ENCODE measurements at places on chromosomes 11 and 22.

DNA sequence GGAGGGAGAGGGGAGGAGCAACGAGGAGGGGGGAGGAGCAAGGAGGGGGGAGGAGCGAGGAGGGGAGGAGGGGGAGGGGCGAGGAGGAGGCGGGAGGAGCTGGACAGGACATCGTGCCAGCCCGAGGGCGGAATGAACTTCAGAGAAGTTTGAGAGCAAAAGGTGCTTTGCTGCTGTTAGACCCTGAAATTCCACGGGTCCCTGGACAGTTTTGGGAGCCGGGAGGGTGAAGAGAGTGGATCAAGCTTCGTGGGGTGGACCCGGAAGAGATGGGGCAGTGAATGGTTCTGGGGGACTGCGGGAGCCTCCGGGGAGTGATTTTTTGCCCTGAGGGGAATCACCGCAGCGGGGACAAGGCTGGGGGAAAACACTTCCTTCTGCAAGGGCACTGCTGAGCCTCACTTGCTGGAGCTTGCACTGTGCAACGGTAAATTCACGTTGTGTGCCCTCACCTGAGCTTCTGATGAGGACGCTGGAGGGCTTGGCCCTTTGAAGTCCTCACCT lies 10.7 kb upstream of the NLRP6 start:
- DNase-seq, result no peak

GRCh38 chr11:5203366-5203765 lies 2.9 kb upstream of the OR51V1 start:
- DNase-seq, result no peak

- DNase-seq, result no peak
Measured at GRCh38 chr22:27251563-27251962, 550.0 kb downstream of the MN1 start.

- no peak for DNase-seq
Measured at GRCh38 chr11:111826322-111826950, 44.9 kb downstream of the ALG9 start.

DNA sequence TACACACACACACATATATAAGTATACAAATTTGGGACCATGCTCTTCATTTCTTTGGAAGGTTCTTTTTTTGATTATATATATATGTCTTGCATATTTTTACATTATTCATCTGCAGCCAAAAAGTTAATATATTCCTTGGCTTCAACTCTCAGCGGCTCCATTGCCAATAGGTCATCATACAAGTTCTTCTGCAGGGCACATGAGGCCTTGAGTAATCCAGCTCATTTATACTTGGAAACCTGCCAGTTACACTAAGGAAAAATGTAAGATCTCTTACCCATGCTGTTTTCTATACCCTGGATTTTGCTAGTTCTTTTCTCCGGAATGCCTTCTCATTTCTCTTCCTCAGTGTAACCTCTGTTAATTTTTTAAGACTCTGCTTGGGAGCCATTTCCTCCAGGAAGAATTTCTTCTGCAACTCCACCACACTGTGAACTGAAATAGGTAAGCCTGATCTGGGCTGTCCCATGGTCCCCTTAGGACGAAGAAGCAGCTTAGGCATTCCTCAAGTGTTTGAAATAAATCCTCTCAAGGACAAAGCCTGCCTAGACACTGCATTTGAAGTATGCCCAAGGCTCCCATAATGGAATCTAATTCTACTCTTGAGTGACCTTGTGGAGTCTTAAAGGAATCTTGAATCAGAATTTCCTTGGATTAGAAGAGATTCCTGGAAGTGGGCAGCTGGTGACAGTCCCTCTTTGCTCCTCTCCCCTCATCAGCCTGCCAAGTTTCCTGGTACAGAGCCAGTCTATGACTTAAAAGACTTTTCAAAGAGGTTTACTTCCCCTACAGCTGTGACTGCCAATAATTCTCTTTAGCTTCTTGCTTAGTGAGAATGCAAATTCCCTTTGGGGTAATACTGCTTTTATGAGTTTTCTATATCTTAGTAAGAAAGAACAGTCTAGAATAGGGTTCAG lies 182.8 kb downstream of the C11orf87 start:
- no peak for DNase-seq

DNA sequence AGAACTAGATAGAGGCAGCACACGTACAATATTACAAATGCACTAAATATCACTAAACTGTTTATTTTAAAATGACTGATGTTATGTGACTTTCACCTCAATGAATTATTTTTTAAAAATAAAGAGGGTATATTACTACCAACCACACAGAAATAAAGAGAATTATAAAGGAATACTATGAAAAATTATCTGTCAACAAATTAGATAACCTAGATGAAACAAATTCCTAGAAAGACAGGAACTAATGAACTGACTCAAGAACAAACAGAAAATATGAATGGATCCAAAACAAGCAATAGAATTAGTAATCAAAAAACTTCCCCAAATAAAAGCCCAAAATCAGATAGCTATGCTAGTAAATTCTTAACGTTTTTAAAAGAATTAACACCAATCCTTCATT lies 10.3 kb downstream of the ZNF280B start:
- DNase-seq, result no peak

DNA sequence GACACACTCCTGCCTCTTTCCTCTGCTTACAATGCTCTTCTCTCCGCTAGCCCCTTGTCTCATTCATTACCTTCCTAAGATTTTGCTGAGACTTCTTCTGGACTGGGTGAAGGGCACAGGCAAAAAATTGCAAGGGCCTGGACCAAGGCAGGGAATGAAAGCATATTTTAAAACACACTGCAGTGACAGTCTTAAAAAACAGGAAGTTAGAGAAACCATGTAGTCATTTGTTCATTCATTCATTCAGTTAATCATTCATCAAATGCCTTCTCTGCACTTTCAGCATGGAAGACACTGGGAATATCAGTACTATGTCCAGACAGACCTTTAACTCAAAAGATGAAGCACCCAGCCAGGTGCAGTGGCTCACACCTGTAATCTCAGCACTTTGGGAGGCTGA lies 44.9 kb upstream of the SWAP70 start:
- DNase-seq, result no peak

GRCh38 chr11:13012056-13012661 lies 3.0 kb downstream of the RASSF10 start:
- DNase-seq, result no peak

DNA sequence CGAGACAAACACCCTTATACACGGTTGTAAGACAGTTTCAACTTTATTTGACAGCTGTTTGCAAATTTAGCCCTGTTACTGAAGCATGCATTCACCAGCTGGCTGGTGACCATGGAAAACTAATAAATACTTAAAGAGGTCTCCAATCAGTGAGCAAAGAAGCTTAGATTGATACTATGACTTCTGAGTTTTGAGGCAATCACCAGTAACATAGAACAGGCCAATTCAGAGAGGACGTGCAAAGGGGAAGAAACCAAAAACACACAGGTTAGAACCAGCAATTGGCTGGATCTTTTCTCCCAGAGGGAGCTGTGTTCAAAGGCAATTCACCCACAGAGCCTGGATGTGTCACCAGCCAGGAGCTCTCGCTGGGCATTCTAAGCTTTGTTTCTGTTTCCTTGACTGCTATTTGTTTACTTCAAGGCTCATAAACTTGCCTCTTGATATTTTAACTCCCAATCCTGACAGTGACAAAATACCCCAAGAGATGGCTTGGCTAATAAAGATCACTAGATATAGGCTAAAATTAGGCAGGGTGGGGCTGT lies 113.6 kb upstream of the MTMR2 start:
- no peak for DNase-seq

GRCh38 chr11:30239025-30239424 lies 8.2 kb downstream of the FSHB start:
- DNase-seq, result no peak

- no peak for DNase-seq
Measured at GRCh38 chr11:100515087-100515486, 172.0 kb upstream of the ARHGAP42 start.

DNA sequence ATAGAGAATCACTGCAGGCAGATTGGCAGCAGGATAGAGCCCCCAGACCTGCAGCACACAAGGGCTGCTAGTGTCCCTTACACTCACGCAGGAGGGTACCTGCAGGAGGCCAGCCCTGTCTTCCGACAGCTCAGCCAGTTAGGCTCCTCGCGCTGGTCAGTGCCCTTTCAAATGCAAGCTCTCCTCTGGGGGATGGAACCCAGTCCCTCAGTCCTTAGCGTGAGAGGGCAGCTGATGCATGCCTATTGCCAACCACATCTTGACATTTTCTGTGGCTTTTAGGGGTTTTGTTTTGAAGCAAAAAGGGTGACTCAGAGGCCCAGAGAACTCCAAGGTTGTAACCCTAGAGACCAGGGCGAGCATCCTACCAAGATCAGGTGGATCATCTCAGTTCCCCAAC lies 40.0 kb downstream of the WNT11 start:
- DNase-seq, result no peak

DNA sequence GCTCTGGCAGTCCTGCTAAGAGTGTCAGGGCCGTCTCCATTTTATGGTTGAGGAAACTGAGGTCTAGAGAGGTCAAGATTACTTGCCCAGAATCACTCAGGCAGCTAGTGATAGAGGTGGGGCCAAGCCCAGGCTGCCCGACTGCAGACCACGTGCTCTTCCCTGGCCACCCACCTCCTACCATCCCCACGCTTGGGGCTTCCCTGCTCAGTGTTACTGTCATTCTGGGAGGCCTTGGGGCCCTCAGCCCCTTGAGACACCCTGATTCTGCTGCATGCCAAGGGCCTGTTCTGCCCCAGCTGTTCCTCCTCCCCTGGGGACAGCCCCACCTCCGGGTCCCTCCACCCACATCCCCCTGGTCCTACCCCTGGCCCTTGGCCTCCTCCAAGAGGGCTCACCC lies 17.2 kb upstream of the TAB1 start:
- DNase-seq, result no peak

DNA sequence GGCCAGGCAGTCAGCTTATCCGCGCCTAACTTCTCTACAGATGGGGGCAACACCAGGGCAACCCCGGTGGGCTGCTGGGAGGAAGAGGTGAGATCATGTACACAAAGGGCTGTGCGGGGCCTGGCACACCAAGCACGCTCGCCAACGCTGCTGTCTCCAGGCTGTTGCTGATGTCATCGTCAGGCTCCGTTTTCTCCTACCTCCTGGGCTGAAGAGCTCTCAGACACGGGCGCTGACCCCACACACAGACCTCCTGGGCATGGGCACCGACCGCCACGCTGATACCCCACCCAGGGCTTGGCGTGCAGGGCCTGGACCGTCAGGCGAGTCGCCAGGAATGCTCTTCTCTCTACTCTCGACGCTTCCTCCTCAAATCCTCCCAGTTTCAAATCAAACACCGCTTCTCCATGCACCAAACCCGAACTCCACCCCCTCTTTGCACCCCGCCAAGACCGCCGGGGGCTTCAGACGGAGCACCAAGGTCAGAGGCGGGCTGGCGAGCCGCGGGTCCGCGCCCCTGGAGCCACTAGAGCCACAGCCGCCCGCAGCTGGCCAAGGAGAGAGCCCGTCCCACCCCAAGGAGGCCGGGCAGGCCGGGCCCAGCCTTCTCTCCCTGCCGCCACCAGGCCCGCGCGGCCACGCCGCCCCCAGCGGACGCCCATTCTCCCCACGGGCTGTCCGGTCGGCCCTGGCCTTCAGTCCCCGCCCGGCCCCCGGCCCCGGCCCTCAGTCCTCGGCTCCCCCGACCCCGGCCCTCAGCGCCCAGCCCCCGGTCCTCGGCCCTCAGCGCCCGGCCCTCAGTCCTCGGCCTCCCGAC lies 772 bp downstream of the SBF1 start:
- no peak for DNase-seq

DNA sequence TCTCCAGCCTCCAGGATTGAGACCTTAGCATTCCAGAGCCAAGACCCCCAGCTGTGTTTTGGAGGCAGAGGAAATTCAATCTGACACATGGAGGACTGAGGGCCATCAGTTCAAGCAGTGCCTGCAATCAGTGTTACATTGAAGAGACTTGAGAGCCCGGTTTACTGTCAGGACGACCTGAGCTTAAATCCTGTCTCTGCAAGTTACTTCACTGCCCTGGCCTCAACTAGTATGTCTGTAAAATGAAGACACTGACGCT lies 35.1 kb downstream of the TRIM29 start:
- no peak for DNase-seq

DNA sequence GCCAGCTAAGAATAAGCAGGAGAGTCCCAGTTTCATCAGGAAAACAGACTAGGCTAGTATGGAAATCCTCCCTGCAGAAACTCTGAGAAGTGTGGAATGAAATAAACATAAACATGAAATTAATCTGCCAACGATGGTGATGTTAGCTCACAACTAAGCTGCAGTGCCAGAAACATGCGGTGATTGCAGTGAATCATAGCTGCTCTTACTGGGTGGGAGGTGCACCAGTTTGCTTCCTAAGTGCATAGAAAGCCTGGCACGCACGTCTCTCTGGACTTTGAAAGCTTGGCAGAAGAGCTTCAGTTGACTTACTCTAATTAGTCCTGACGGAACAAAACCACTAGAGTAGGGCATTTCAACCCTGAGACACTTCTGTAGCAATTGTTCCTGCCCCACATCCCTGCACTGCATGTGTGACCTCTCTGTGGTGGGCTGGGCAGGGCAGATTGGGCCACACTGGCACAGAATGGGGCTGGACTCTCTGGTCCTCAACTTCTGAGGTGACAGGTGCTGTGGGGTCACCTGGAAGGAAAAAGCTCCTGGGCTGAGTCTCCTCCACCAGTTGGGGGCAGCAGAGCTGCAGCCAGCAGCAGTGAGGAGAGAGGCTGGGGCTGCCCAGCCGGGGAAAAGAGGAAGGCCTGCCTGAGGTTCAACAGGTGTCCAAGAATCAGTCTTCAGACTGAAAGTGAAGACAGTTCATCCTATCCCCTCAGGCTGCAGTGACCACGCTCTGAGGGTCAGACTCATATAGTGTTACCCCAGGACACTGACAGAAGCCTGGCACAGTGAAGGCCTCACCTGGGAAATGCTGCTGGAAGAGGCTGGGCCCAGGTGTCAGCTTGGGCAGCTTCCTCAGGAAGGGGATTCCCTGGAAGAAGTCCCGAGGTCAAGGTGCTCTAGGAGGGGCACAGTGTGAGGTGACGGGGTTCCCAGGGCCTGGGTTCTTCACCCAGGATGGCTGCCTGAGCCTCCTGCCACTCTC lies 40.5 kb downstream of the GGTLC2 start:
- no peak for DNase-seq

DNA sequence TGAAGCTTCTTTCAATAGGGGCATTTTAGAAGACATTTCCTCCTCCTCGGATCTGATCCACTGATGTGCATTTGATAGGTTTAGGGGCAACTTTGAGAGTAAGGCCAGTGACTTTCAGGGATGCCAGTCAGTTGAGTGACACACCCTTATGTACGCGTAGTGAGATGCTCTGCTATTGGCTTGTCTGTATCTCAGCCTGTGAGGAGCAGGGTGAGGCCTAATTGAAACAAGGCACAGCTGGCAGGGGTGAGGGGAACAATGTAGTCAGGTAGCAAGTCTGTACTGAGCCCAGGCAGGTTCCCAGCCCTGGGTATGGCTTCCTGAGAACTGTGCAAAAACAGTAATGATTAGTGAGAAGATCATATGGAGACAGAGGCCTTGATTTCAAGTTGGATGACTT lies 61.5 kb downstream of the STIM1 start:
- peak; percentile 3 for DNase-seq

DNA sequence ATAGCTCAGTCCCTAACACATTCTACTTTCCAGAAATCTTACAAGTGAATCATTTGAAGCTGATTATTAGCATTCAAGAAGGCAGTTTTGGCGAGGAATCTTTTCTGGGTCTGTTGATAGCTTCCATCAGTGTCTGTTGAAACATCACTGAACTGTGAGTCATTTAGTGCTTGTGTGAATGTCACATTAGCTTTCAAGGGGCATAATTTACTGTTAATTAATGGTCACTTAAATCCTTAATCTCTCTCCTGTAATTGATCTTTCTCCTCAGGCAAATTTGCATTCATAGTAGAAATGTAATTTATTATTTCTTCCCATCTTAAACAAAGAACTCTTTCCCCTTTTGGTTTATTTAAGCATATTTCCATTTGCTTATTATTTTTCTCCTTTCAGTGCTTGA lies 2.6 kb downstream of the HTR3B start:
- no peak for DNase-seq

Measured in stimulated activated CD8-positive, alpha-beta memory T cell treated with anti-CD3 and anti-CD28 coated beads, Interleukin-7, amount 100 ng/mL, for 4 hours (primary cell).